GM23338 (cell line): ENCODE measurements at places on chromosomes 5 and 9. TPM values are rescaled to one million over a fixed set of nuclear protein-coding genes. Genes with fewer than 3 reads are reported as not detected.

GRCh38 chr5:38117784-38118479, 140.4 kb upstream of the EGFLAM start:
- H3K27ac ChIP-seq: no peak overlapping the region

GRCh38 chr9:87359958-87360601, 137.6 kb upstream of the DAPK1 start:
- no peak overlapping the region for H3K4me3 ChIP-seq
- DNase-seq: no peak

DNA sequence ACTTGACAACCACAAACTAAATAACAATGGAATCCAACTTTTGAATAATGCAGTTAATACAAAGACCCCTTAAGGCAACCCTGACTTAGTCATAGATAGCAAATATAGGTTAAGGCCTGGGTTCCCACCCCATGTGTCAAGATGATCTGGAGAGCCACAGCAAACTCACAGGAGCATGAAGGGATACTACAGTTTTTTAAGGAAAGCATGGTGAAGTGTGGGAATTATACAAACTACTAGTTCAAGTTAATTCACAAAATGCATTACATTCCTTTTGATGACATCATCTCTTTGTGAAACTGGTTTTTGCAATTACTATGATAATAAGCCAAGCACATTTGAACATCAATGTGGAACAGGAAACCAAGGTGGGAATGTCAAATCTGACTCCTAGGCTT, 50.6 kb downstream of the LHFPL2 start:
- H3K36me3 ChIP-seq: no peaks in the 10 kb centered on the region
- peaks cover 29% of the 10 kb centered on the region for H3K4me1 ChIP-seq
- no peaks in the 10 kb centered on the region for H3K27me3 ChIP-seq
- DNase-seq: no peak

DNA sequence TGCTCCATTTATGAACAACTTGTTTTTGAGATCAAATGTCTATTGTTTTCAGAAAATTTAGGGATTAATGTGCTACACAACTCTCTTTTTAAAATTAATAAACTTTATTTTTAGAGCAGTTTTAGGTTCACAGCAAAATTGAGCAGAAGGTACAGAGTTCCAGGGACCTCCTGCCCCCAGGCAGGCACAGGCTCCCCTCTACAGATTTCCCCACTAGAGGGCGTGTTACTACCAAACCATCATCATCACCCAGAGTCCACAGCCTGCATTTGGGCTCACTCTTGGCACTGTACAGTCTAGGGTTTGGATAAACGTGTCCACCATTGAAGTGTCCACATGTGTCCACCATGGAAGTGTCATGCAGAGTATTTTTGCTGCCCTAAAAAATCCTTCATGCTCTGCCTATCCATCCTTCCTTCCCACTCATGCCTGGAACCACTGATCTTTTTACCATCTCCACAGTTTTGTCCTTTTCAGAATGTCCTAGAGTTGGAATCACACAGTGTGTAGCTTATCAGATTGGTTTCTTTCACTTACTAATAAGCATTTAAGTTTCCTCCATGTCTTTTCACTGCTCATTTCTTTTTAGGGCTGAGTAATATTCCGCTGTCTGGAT, 61.7 kb downstream of the MRPL36 start:
- no peak overlapping the region for H3K27ac ChIP-seq
- no peak overlapping the region for H3K4me3 ChIP-seq
- no peaks in the 10 kb centered on the region for H3K27me3 ChIP-seq
- no peaks in the 10 kb centered on the region for H3K36me3 ChIP-seq
- peak; percentile 63 for DNase-seq
- H3K4me1 ChIP-seq: no peaks in the 10 kb centered on the region

RANBP17 gene
- 53.1 and 92.5 TPM in 2 replicates for total RNA-seq

DNA sequence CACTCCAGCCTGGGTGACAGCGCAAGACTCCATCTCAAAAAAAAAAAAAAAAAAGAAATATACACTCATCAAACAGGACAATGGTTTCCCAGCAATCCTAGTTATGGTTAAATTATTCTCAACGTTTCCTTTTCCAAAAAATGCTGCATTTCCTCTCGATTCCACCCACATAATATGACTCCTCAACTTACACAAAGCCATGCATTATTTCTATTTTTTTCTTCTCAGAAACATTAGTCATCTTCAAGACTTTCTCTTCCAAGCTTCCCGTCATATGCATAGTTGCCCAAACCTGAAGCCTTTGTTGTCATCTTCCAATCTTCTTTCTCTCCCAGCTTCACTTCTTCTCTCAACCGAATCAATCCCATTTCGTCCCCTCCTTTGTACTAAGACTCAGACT, 61.4 kb upstream of the RANBP6 start:
- no peaks in the 10 kb centered on the region; the same call in 1 of the 2 replicates for H3K36me3 ChIP-seq
- peaks cover 26% of the 10 kb centered on the region for H3K4me1 ChIP-seq
- H3K27ac ChIP-seq: no peak overlapping the region
- no peak for DNase-seq
- no peak overlapping the region for H3K4me3 ChIP-seq

EXOSC2 gene
- 77.7 and 80.3 TPM in 2 replicates for total RNA-seq

DNA sequence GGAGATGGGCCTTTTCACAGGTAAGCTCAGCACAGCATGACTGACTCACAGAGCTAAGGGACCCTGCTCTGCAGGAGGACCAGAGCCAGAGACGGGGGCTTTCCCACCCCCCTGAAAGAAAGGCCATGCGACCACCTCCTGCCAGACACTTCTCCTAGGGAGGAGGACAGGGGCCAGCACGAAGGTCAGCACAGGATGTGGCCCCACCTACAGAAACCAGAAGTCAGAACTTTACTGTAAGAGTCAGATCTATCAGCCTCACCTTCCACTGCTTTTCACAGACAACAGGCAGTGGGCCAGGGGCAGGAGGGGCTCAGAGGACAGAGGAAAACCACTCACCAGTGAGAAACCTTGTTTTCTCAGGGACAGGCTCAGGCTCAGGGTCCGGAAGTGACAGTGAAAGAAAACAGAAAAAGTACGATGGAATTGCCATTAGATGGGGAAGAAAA, 37.9 kb downstream of the CCNJL start:
- no peaks in the 10 kb centered on the region for H3K27me3 ChIP-seq
- DNase-seq: no peak
- H3K4me1 ChIP-seq: peaks cover 31% of the 10 kb centered on the region
- no peak overlapping the region for H3K4me3 ChIP-seq
- H3K27ac ChIP-seq: peak overlapping the region; percentile 66

- no peak overlapping the region for H3K4me3 ChIP-seq
- H3K27ac ChIP-seq: no peak overlapping the region
- no peaks in the 10 kb centered on the region for H3K27me3 ChIP-seq
- no peak for DNase-seq
These were observed 62.1 kb upstream of the IL6ST start for GRCh38 chr5:56056875-56057274.

SLC35D2 gene
- 11.6 and 14.4 TPM in 2 replicates for total RNA-seq

- no peak overlapping the region for H3K4me3 ChIP-seq
- DNase-seq: no peak
- H3K36me3 ChIP-seq: no peaks in the 10 kb centered on the region
These were observed 89.4 kb downstream of the ANGPTL2 start for GRCh38 chr9:127033061-127033460.

DNA sequence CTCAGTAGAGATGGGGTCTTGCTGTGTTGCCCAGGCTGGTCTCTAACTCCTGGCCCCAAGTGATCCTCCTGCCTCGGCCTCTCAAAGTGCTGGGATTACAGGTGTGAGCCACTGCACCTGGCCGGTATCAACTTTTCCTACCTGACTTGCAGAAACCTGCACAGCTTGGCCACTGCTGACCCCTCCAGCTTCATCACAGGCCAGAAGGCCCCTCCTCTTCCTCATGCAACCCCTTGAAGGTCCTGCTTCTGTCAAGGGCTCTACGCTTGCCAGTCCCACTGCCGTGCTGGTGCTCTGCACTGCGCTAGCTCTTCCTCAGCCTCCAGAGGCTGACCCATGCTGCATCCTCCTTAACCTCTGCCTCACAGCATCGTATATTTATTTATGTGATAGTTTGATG, 32.5 kb upstream of the RNU6ATAC start:
- H3K36me3 ChIP-seq: no peaks in the 10 kb centered on the region
- no peak for DNase-seq
- H3K27ac ChIP-seq: no peak overlapping the region
- no peaks in the 10 kb centered on the region for H3K4me1 ChIP-seq

DNA sequence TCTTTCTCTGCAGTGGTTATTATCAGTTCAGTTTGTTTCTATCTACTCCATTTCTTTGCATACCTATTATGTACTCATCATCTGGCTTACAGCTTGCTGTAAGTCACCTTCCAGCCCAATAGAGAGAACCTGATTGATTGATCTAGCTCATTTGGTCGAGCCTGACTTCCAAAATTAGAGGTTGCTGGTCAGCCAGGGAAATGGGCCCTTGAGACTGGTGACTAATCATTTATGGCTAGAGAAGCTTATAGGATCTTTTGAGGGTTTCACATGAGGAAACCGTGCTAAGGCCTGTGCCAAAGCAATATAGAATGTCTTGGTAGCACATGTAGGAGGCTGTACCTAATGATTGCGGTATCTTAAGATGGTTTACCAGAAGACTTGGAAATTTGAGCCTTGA, 5.8 kb downstream of the SREK1 start:
- H3K4me3 ChIP-seq: no peak overlapping the region
- no peaks in the 10 kb centered on the region for H3K27me3 ChIP-seq
- peaks cover 22% of the 10 kb centered on the region for H3K4me1 ChIP-seq
- DNase-seq: no peak
- H3K27ac ChIP-seq: no peak overlapping the region

TXNDC8 gene
- total RNA-seq: not detected in 2 replicates

PCDHGA10 gene
- 3.4 and 6.5 TPM in 2 replicates for total RNA-seq

GRCh38 chr9:125262294-125262991, 817 bp downstream of the GAPVD1 start:
- H3K27me3 ChIP-seq: no peaks in the 10 kb centered on the region
- H3K36me3 ChIP-seq: no peaks in the 10 kb centered on the region
- no peak for DNase-seq
- no peak overlapping the region for H3K27ac ChIP-seq
- peak overlapping the region; percentile 98 for H3K4me3 ChIP-seq
- 0 out of 2 replicates have a peak, but pooled peaks cover 6% of the 10 kb centered on the region for H3K4me1 ChIP-seq

- no peak overlapping the region for H3K27ac ChIP-seq
- no peak for DNase-seq
- no peaks in the 10 kb centered on the region for H3K27me3 ChIP-seq
- H3K4me1 ChIP-seq: no peaks in the 10 kb centered on the region
- H3K36me3 ChIP-seq: no peaks in the 10 kb centered on the region
- H3K4me3 ChIP-seq: no peak overlapping the region
These were observed 636.7 kb downstream of the NR2F1-AS1 start for GRCh38 chr5:92944337-92944736.

GRCh38 chr9:108040783-108041182, 551.2 kb upstream of the KLF4 start:
- DNase-seq: no peak
- H3K4me3 ChIP-seq: no peak overlapping the region
- no peaks in the 10 kb centered on the region; the same call in 1 of the 2 replicates for H3K36me3 ChIP-seq
- H3K27ac ChIP-seq: no peak overlapping the region
- H3K27me3 ChIP-seq: no peaks in the 10 kb centered on the region

DNA sequence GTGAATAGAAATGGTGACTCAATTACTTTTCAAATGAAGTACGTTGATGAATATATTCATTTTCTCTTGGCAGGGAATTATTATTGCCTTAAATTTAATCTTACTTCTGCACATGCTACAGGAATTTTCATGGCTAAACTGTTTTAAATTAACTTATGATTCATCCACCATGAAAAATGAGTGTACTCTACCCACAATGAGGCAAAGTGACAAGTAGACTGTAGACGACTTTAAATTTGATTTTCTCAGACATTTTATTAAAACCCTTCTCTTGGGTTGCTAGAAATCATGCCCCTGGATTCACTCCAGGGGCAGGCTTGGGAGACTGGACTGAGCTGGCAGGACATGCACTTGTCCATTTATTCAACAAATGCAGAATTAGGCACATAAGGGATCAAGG, 23.5 kb upstream of the ERAP2 start:
- no peak overlapping the region for H3K4me3 ChIP-seq
- H3K4me1 ChIP-seq: no peaks in the 10 kb centered on the region
- no peaks in the 10 kb centered on the region for H3K27me3 ChIP-seq
- DNase-seq: no peak
- no peaks in the 10 kb centered on the region for H3K36me3 ChIP-seq

DNA sequence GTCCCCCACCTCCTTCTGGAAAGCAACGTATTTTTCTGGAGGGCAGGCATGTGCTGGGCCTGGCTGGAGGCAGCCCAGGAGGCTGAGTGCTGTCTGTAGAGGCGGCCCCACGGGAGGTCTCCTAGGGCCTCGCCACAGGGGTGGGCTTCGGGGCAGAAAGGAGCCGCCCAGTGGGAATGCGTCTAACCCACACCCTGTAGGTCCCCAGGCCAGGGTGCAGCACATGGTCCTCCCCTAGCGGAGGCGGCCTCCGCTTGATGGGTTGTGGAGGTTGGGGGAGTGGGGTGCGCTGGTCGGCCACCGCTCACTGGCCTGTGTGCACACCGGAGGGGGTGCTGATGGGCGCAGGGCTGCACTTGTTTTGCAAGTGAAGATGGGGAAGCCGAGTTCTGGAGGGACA, 48.3 kb upstream of the UBAC1 start:
- H3K27me3 ChIP-seq: no peaks in the 10 kb centered on the region
- no peaks in the 10 kb centered on the region for H3K36me3 ChIP-seq
- H3K4me1 ChIP-seq: peaks cover 21% of the 10 kb centered on the region
- DNase-seq: no peak
- no peak overlapping the region for H3K27ac ChIP-seq

CCL27 gene
- total RNA-seq: not detected in 2 replicates

DNA sequence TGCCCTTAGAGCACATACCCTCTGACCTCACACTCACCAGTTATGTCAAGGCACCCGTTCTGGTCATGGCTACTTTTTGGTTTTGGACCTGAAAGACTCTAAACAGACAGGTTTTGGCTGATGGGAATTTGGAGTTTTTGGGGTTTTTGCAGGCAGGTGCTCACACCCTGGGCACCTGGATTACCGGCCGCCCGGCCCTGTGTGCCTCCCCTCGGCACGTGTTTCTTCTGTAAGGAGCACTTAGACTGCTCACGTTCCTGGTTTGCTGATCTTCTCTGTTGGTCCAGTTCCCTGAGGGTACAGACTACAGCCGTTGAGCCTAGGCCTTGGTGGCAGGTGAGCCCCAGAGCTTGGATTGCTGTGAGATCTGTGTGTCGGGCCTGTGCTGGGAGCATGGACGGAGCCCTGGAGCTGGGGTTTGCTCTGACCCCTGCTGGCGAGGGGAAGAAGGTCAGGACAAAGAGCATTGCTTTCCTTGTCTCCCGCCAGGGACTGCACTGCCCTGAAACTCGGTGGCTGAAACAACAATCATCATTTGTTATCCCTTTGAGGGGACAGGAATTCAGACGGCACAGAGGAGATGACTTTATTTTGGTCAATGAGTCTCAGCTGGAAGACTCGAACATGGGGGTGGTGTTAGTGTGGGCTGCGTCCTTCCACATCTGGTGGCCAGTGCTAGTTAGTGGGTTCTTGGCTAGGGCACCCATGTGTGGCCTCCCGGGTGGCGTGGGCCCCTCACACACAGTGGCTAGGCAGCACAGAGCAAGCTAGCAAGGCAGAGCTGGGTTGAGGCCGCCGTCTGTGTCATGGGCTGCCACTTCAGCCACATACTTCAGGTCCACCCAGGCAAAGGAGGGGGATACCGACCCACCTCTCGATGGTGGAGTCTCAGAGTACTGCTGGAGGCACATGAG, 76.4 kb downstream of the EHMT1 start:
- H3K36me3 ChIP-seq: no peaks in the 10 kb centered on the region
- DNase-seq: peak; percentile 89
- H3K4me3 ChIP-seq: no peak overlapping the region
- no peaks in the 10 kb centered on the region for H3K27me3 ChIP-seq
- H3K27ac ChIP-seq: peak overlapping the region; percentile 81
- peaks cover 53% of the 10 kb centered on the region for H3K4me1 ChIP-seq

- no peak for DNase-seq
- H3K4me3 ChIP-seq: no peak overlapping the region
- peaks cover 10% of the 10 kb centered on the region for H3K4me1 ChIP-seq
These were observed 26.9 kb upstream of the EEIG1 start for GRCh38 chr9:128007566-128008138.
